ENCODE measurements at places on chromosomes 1 and 21.
A peak's percentile ranks its signal among the peaks of the same experiment; 100 is the strongest.

- no peak for DNase-seq
These were observed 70.8 kb downstream of the RWDD3 start for GRCh38 chr1:95304803-95305202.

DNA sequence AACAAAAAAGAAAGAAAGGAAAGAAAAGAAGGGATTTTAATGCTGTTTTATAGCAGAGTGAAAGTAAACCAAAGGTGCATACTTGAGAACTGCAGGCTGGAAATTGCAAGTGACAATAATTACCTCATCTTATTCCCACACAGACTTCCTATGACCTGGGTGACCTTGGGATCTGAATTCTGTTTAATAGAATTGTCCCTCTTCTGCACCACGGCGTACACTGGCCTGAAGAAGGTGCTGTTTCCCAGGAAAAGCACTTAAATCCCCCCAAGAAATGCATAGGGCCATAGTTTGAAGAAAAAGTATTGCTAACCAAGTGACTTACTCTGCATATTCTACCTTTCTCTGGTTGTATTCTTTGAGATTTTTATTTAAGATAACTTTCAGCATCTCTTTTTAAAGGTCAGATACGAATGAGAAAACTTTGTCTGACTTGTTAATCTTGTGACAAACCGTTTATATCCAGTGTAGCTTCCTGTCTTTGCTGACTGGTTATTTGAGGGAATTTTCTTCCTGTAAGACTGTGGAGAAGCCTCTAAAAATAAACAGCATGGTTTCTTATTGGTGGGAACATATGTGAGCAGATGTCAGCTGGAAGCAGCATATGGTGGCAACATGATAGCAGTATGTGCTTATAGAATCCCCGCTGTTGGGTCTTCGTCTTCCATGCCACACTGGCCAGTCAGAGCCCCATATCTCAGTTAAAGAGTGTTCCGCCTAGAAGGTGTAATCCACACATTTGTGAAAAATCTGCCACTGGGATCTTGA, 16.3 kb downstream of the TGFB2 start:
- no peak for DNase-seq

GRCh38 chr1:78237364-78237916, 191.7 kb downstream of the GIPC2 start:
- no peak for DNase-seq

DNA sequence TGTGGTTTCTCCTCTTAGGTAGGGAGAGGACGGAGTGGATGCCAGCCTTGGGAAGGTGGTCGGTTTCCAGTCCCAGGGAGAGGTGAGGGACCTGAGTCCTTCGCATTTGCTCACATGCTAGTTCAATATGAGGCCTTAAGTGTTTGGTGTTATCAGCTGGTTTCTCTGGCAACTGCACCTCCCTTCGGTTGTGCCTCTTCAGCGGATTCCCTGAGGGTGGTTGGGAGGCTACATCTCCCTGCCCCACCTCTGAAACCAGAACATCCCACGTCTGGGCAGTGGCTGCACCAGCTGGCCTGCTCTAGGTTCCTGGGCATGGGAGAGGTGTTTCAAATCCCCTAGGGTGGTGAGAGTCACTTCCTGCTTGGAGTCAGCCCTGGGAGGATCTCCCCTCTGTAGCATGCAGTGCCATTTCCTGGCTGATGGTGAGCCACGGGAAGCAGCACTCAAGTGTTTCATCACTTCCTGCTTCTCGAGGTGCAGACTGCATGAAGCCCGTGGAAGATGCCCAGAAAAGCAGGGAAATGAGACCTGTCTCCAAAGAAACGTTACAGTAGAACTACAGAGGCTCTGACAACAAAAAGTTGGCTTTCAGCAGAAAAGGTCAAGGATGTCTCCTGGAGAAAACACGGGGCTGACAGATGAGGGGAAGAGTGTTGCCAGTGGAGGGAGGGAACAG, 4.5 kb downstream of the TMEM125 start:
- peak; percentile 17 for DNase-seq

DNA sequence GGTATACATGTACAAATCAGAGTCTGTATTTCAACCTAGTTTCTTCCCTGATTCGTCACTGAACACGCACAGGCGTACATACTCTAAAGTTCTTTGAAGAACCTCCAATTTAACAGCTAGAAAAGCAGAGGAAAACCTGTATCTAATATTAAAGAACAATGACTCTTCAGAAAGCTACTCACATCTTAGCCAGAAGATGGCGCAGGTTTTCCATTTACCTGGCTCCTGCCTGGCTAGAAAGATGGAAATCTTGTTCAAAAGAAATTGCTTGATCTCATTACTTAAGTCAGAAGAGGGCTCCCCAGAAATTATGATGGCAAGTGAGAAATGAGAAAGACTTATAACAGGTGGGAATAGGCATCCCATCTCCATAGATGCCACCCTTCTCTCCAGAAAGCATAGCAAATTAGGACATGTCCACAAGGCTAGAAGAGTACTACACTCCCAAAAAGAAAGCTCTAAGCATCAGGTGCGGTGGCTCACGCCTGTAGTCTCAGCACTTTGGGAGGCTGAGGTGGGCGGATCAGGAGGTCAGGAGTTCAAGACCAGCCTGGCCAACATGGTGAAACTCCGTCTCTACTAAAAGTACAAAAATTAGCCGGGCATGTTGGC, 19.0 kb upstream of the L1TD1 start:
- DNase-seq: peak; percentile 9

Data from activated naive CD4-positive, alpha-beta T cell treated with Interleukin-2 at 50 U/mL for 16 hours (primary cell).